ENCODE measurements at places on chromosomes 2 and 18.

DNA sequence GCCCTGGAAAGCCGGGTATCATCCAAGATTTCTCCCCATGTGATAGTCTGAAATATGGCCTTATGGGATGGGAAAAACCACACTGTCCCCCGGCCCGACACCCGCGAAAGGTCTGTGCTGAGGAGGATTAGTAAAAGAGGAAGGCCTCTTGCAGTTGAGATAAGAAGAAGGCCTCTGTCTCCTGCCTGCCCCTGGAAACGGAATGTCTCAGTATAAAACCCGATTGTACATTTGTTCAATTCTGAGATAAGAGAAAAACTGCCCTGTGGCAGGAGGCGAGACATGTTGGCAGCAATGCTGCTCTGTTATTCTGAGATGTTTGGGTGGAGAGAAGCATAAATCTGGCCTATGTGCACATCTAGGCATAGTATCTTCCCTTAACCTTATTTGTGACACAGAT is 26.8 kb downstream of the RUFY4 start:
- no peak for DNase-seq

GRCh38 chr2:75012080-75012479 is 53.6 kb downstream of the POLE4 start:
- DNase-seq, result no peak

- no peak for DNase-seq
Observed at GRCh38 chr2:158511706-158512105, 55.0 kb downstream of the PKP4 start.

- DNase-seq, result no peak
Observed at GRCh38 chr2:8662239-8662879, 19.5 kb upstream of the ID2 start.

DNA sequence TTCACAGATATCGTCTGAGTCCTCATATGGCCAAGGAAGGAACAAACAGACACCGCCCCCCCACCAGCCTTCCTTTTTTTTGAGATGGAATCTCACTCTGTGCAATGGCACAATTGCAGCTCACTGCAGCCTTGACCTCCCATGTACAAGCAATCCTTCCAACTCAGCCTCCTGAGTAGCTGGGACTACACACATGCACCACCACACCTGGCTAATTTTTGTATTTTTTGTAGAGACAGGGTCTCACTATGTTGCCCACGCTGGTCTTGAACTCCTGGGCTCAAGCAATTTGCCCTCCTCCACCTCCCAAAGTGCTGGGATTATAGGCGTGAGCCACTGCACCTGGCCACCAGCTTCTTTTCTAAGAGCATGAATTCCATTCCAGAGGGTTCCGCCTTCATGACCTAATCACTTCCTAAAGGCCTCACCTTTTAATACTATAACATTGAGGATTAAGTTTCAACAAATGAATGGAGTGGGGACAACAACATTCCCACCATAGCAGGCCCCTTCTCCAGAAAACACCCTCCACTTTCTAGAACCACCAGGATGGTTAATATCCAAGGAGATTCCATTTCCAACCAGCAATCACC is 2.2 kb upstream of the TMBIM1 start:
- DNase-seq, result no peak

DNA sequence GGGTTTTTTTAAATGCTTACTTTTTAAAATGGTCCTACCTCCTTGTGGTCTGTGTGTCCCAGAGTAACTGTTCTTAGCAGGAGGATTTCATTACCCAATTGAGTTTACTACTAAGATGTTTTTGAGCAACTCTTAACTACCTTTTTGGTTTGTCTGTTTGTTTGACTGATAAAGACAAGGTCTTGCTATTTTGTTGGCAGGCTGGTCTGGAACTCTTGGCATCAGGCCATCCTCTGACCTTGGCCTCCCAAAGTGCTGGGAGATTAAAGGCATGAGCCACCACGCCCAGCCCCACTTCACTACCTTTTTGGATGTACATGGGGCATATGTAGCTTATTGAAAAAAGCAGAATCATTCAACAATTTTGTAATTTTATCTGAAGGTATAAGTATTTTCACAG is 14.9 kb downstream of the MRPS9 start:
- DNase-seq, result no peak

Measured in stimulated activated CD8-positive, alpha-beta memory T cell treated with anti-CD3 and anti-CD28 coated beads, Interleukin-15, amount 100 ng/mL, for 48 hours (primary cell).